EL (cell line): ENCODE measurements at places on chromosomes 11 and 22.
A peak's percentile ranks its signal among the peaks of the same experiment; 100 is the strongest.

DNA sequence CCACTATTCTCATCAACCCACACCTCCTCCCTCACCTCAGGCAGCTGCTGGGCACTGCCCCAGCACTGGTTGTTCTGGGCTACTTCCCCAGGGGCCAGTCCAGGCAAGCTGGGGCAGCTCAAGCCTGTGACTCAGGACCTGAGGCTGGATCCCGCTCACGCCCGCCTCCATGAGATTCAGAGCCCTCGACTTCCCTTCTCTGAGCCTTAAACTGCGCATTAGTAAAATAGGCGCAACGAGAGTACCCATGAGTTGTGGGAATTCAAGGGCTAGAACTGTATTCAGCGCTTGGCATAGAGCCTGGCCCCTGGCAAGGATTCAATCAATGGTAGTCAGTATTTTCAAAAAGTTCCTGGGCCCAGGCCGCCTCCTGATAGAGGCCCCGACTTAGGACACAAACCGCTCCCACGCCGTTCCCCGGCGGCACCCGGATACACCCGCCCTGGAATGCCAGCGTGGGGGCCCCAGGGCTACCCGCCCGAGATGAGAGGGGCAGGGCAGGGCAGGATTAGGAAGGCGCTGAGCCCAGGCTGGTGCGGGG is 723 bp upstream of the CD82 start:
- peak; percentile 84 for DNase-seq

- no peak for DNase-seq
Measured at GRCh38 chr11:609341-609811, 6.4 kb downstream of the IRF7 start.

- no peak for DNase-seq
Measured at GRCh38 chr11:93633835-93634234, 27.6 kb upstream of the CEP295 start.

DNA sequence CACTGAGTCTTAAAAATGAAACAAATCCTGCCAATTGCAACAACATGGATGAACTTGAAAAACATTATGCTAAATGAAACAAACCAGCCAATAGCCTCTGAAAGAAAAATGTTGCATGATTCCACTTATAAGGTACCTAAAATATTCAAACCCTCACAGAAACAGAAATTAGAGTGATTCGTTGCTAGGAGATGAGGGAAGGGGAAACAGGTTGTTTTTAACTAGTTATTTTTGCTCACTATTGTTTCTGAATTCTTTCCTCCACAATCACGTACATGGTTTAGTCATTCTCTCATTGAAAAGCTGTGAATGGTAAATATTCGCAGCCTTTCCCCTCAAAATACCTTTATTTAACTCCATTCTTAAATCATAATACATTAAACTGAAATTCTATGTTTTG is 14.0 kb upstream of the TYR start:
- DNase-seq = no peak

DNA sequence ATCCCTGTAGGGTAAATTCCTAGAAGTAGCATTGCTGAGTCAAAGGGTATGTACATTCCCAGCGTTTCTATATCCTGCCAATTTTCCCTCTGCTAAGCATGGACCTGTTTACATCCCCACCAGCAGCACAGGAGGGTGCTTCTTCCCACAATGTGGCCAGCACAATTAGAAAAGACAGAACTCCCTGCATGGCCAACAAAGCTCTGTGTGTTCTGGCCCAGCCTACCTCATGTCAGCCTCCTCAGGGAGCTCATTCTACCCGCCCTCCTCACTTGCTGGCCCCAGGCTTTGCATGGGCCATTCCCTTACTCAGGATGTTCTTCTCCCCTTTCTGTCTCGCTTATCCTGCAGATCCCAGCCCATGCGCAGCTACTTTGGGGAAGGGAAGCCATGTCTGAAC is 186.1 kb downstream of the DSCAML1 start:
- peak; percentile 18 for DNase-seq

DNA sequence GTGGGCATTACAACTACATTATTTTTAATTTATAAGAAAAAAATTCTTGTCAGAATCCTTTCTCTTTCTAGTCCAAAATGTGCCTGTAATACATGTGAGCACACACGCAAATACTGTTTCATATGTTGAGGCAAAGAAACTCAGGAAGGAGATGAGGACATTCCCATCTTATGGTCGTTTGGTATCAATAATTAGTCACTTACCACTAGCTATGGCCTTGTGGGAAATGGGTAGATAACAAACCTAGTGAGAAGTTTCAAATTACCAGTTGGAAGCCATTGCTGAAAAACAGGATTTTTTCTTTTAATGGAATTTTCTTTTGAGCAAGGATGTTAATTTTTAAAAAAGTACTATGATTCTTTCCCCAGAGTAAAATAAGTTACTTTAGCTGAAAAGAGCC is 25.7 kb downstream of the AMOTL1 start:
- DNase-seq = peak; percentile 60

DNA sequence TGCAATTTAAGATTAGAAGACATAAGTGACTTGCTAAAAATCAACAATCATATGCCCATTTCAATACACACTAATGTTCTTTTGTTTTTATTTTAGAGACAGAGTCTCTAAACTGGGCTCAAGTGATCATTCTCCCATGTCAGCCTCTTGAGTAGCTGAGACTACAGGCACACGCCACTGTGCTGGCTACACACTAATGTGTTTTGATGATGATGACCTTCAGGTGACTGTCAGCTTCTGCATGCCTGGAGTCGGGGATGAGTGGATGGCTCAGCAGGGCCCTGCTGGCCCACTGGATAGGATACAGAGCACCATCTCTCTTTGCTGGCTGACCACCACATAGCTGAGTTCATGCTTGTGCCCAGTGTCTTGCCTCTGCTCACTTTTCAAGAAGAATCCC is 27.0 kb upstream of the POU2AF1 start:
- DNase-seq = no peak

- DNase-seq = peak; percentile 90
Measured at GRCh38 chr11:111526501-111526900, 11.9 kb downstream of the HOATZ start.

GRCh38 chr11:45483416-45483815 is 182.0 kb downstream of the CHST1 start:
- no peak for DNase-seq
